Cardiac muscle cell (in vitro differentiated cells and primary cell): ENCODE measurements at places on chromosomes 16 and 17. TPM values are rescaled to one million over a fixed set of nuclear protein-coding genes. Genes with fewer than 3 reads are reported as not detected.

The MPP2 gene
- 25.0 and 25.4 TPM in 2 replicates for total RNA-seq

- no peaks in the 10 kb centered on the region for H3K36me3 ChIP-seq
- H3K4me3 ChIP-seq, result no peak overlapping the region
- H3K27ac ChIP-seq, result no peak overlapping the region
- no peaks in the 10 kb centered on the region for H3K4me1 ChIP-seq
These were observed 5.0 kb downstream of the EVPLL start for GRCh38 chr17:18382441-18383078.

DNA sequence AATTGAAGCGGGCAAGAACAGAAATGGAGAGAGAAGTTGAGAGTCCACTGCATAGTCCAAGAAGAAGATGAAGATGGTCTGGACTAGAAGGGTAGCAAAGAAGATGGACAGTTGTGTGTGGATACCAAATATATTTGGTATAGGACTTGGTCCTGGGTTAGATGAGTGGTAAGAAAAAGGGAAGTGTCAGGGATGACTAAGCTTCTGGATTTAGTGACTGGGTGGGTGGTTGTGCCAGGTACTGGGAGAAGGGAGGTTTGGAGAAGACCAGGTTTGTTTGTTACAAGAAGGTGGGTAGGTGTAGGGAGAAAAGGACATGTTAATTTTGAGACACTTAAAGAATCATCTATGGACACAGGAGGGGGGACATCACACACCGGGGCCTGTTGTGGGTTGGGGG lies 5.4 kb downstream of the VMP1 start:
- H3K27ac ChIP-seq, result no peak overlapping the region
- H3K36me3 ChIP-seq, result no peaks in the 10 kb centered on the region
- no peak overlapping the region for H3K4me3 ChIP-seq
- no peak for DNase-seq
- peaks cover 11% of the 10 kb centered on the region for H3K4me1 ChIP-seq

GRCh38 chr16:66605979-66606751 lies 1.7 kb downstream of the CMTM3 start:
- peaks cover 15% of the 10 kb centered on the region for H3K4me1 ChIP-seq
- peaks cover 14% of the 10 kb centered on the region for H3K36me3 ChIP-seq
- DNase-seq, result no peak
- no peak overlapping the region for H3K27ac ChIP-seq
- peak overlapping the region; percentile 79 for H3K4me3 ChIP-seq

DNA sequence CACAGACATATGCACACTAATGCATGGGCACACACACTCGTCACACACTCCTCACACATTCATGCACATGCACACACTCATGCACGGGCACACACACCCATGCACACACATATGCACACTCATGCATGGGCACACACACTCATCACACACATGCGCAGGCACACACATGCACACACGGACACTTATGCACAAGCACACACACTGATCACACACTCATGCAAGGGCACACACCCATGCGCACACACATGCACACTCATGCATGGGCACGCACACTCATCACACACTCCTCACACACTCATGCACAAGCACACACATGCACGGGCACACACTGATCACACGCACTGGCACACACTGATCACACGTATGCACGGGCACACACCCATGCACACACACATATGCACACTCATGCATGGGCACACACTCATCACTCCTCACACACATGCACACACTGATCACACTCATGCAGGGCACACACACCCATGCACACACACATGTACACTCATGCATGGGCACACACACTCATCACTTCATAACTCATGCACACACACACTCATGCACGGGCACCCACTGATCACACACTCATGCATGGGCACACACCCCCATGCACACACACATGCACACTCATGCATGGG lies 16.1 kb downstream of the ADGRG1 start:
- DNase-seq, result no peak
- no peaks in the 10 kb centered on the region for H3K36me3 ChIP-seq
- H3K27ac ChIP-seq, result no peak overlapping the region
- H3K4me1 ChIP-seq, result no peaks in the 10 kb centered on the region
- no peak overlapping the region for H3K4me3 ChIP-seq

- no peak overlapping the region for H3K4me3 ChIP-seq
- H3K36me3 ChIP-seq, result no peaks in the 10 kb centered on the region
- peaks cover 14% of the 10 kb centered on the region for H3K4me1 ChIP-seq
- no peak for DNase-seq
These were observed 15.3 kb downstream of the NLK start for GRCh38 chr17:28057731-28058246.
